NCI-H1930 (cell line): ENCODE measurements at places on chromosomes 6 and 20.

- no peak for DNase-seq
Measured at GRCh38 chr6:63066055-63066704, 145.1 kb upstream of the FKBP1C start.

DNA sequence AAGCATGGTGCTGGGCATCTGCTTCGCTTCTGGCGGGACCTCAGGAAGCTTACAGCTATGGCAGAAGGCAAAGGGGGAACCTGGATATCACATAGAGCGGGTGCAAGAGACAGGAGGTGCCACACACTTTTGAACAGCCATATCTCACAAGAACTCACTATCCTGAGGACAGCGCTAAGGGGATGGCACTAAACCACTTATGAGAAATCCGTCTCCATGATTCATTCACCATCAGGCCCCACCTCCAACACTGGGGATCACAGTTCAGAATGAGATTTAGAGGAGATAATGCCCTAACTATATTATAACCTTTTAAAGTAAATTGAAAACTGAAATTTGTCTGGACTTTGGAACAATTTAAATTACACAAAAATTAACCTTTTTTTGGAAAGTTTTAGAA, 37.8 kb upstream of the SUMO4 start:
- no peak for DNase-seq

DNA sequence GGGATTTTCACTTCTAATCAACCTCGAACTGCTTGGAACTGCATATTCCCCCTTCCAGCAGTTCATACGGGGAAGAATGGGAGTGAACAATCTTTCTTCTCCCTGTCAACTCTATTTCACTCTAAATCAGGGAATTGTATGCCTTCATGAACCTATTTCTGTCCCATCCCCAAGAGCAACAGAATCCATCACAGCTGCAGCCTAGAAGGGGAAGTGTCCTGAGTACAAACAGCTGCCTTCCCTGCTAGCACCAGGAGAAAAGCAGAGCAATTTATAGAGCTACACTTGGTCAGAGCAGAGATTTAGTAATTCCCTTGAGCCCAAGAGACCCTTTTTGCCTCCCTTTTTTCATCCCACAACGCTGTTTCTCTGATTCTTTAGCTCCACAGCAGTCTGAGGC, 208.4 kb downstream of the ADGRG6 start:
- no peak for DNase-seq

GRCh38 chr6:92879526-92879925, 539.8 kb downstream of the EPHA7 start:
- no peak for DNase-seq

GRCh38 chr20:40547483-40548091, 141.4 kb downstream of the MAFB start:
- no peak for DNase-seq

GRCh38 chr20:36644032-36644705, 1.8 kb downstream of the SLA2 start:
- no peak for DNase-seq

DNA sequence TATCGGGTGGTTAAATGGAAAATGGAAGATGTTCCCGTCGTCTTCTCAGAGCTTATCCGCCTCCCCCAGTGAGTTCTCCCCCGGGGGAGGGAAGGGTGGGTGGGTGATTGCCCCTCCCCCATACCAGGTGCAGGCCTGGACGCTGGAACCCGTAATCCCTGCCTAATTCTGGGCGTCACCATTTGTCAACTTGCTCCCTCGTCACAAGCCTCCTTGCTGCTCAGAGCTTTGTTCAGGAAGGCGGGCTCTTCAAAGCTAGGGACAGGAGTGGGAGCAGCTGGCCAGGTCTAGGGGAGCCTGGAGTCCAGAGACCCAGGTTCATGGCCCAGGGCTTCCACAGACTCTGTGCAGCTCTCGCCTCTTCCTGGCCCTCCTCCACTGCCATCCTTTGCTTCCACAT, 25.6 kb downstream of the CDH22 start:
- DNase-seq = no peak

GRCh38 chr6:100463630-100464161, 1.0 kb downstream of the SIM1 start:
- DNase-seq = no peak

DNA sequence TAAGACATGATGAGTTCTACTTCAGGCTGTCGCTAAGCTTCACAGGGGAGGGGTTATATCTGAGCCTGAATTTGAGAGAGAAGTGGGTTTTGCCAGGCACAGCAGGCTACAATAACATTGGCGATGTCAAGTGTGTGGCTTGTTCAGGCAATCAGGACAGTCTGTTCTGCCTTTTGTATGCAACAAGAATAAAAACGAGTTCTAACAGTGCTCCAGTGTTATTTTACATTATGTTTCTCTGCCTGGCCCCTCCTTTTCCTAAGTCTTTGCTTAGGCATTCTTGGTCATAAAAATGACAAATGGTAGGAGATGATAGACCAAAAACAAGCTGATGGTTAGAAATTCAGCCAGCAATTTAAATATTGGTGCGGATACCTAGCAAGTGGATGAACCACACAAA, 26.8 kb downstream of the PAQR8 start:
- DNase-seq = no peak

- no peak for DNase-seq
Measured at GRCh38 chr6:82870582-82871172, 195.0 kb downstream of the UBE3D start.

DNA sequence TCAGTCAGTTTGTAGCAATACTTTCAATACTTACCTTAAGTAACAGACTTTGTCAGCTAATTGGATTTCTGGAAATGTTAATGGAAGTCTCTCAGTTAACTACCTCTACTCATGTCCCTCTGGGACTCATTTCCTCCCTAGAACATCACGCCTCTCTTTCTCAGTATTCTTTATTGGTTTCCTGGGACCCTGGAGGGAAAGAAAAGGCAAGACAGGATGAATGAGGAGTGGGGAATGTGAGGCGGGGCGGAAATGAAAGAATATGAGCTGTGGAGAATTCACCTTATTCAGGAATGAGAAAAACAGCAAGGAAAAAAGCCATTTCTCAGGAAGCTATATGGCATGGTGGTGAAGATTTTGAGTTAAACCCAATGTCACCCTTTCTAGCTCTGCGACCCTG, 62.7 kb downstream of the ANKS1A start:
- DNase-seq = no peak

DNA sequence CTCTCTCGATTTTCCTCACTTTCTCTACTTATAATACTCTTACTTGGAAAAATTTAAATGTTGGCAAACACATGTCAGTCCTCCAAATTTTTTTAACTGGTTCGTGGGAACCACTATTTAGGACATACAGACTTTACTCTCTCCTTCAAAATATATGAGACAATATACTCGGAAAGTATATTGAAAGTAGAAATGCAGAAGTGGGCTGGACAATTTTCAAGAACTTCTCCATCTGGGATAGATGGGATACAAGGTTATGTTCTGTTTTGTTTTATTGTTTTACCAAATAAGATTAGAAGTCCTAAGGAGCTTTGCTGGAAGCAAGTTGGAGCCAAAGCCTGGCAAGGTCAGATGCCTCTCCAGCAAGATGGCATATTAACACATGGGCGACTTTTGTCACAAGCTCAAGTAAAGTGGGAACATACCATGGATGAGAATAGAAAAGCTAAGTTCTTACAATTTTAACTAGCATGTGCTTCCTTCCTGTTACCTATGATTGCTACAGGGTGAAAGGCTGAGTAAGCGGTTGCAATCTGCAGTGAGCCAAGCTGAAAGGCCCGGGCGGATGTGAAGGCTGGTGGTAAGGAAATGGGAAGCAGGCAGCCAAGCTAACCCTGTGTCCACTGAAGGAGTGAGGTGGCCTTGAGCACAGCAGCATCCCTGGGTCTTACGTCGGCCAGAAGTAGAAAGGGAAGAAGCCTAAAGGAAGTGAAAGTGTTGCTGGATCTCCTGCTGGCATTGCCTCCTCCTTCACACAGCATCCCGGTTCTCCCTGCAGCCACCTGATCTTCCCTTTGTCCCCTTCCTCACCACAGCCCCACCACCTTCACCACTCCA, 7.1 kb downstream of the MAP3K5 start:
- no peak for DNase-seq

DNA sequence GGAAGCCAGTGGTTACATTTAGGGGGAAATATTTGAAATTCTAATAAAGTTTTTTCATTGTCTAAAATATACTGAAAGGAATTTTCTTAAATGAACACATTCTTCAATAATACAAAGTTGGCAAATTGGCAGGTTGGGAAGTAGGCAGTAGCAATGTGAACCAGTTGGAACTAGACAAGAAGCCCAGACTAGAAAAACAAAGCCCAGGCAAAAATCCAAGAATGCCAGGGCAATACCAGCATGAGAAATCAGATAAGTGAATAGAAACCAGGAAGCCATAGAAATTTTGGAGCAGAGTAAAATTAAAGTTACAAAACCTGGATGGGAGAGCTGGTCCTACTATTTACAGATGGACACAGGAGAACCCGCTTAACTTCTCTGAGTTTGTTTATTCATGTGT, 52.2 kb downstream of the TPBG start:
- DNase-seq = no peak

GRCh38 chr6:43444036-43444435, 11.3 kb downstream of the DLK2 start:
- no peak for DNase-seq

- DNase-seq = no peak
Measured at GRCh38 chr6:158040804-158041347, 59.2 kb downstream of the SYNJ2 start.

DNA sequence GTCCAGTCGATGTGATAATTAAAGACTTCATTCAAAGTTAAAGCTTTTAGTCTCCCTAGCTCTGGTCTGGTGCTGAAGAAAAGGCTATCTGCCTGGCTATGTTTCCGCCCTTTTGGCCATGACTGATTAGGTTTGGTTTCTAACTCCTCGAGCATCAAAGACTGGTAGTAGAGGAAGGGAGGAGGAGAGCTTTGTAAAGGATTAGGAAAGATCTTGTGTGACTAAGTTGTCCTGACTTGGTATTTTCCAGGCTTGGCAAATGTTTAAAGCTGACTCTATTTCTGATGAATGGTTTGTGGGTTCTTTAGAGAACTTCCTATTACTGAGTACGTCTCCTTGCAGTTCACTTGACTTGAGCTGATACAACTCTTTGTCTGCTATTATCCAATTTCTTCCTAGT, 312.9 kb downstream of the GJA1 start:
- DNase-seq = no peak

- DNase-seq = no peak
Measured at GRCh38 chr20:25991051-25991755, 294.6 kb upstream of the ZNF337 start.

GRCh38 chr20:9078826-9079731, 10.2 kb downstream of the PLCB4 start:
- DNase-seq = peak; percentile 17

DNA sequence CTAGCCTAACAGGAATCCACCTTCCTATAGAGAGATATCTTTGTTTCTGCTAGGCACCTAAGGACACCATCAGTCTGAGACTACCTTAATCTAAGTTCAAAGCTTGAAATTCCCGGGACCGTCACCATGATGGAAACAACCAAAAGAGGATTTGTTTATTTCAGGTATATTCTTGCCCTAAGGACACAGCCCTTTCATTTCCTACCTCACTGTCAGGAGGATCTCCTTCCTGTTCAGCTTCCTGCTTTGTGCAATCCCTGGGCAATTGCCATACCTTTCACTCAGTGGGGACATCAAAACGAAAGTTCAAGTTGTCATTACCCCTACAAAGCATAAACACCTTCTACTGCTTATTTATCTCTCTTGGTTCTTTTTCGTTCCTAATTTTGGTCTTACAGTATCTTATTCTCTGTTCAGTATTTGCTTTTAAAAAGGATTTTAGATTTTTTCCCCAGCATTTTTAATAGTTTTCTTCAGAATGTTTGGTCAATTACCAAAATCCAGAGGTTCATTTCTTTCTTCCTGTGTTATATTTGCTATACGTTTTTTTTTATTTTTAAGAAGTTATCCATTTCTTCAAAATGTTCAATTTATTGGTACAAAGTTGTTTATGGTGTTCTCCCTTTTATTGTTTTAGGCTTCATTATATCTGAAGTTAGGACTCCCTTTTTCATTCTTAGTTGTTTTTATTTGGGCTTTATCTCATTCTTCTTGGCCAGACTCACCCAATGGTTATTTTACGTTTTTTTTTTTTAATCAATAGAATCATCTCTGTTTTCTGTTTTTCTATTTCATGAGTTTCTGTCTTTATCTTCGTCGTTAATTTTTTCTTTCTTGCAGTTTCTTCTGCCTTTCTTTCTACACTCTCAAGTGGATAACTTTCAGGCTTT, 13.0 kb upstream of the TBPL1 start:
- no peak for DNase-seq

GRCh38 chr6:137740967-137741761, 125.9 kb upstream of the TNFAIP3 start:
- no peak for DNase-seq

- DNase-seq = no peak
Measured at GRCh38 chr6:9732056-9732455, 682.8 kb downstream of the TFAP2A start.
